ENCODE measurements at places on chromosomes 3 and 15.

- DNase-seq = no peak
These were observed 64.4 kb upstream of the TAMM41 start for GRCh38 chr3:11910971-11911531.

GRCh38 chr3:157073810-157074209 is 86.1 kb downstream of the CCNL1 start:
- DNase-seq = no peak

- no peak for DNase-seq
These were observed 62.5 kb upstream of the SLCO2A1 start for GRCh38 chr3:134092208-134092701.

DNA sequence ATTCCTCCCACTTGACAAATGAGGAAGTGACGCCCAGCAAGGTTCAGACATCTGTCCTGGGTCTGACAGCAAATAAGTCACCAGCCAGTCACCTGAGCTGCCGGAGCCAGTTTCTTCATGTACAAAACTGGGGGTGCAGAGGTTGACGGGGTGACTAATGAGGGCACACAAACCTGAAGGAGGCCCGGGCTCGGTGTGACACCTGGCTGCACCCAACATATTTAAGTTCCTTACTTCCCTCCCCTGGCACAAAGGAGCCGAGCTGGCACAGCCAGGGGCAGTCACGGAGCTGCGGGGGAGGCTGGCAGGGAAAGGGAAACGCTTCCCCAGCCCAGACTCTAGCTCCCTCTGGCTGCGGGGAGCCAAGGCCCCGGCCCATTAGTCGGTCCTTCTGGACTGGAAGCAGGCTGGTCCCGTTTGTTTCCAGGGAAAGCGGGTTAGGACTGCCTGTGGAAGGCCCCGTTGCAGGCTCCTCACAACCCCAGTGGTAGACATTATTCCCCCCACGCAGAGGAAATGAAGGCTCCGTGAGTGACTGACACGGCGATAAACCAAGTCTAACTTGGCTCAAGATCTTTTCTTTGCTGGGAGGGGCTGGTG is 2.3 kb downstream of the FBXL22 start:
- DNase-seq = peak; percentile 31

DNA sequence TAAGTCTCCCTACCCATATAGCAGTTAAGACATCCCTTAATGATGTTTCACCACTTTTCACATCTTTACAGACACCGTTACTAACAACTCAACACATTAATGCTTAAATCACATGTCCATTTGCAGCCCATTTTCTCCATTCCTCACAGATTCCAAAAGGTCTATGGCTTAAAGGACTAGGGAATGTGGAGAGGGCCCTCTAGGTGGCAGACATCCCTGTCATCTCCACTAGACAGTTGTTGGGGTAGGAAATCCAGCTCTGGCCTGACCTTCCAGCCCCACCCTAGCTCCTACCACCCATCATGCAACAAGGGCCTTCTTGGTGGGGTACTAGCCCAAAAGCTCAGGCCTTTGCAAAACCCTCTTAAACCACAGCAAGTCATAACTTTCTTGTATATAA is 25.2 kb downstream of the CPEB1 start:
- DNase-seq = no peak

- no peak for DNase-seq
These were observed 225.6 kb downstream of the ADAMTS9 start for GRCh38 chr3:64462203-64462602.

GRCh38 chr15:73923488-73924164 is 2.6 kb upstream of the LOXL1 start:
- no peak for DNase-seq

- DNase-seq = no peak
These were observed 37.8 kb upstream of the FOXB1 start for GRCh38 chr15:59966262-59966661.
